HT-29 (cell line): ENCODE measurements at places on chromosomes 1 and 21.

DNA sequence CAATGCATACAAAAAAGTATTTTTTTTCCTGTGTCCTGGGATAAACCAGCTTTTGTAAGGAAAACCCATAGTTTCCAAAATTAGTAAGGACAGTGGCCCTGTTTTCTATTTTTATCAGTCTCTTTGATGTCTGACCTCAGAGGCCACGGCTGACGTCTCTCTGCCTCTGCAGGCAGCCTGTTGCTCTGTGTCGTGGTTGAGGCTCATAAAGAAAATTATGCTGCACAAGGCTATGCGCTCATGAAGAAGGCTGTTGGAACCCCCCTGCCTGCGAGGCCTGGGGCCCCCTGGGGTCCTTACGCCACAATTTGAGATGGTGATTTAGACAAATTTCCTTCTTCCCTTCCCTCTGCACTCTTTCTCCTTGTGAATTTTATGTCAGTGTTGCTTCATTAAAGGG lies 48.9 kb downstream of the AGPAT3 start:
- DNase-seq, result no peak

GRCh38 chr1:203516906-203517305 lies 23.0 kb downstream of the OPTC start:
- no peak for DNase-seq

DNA sequence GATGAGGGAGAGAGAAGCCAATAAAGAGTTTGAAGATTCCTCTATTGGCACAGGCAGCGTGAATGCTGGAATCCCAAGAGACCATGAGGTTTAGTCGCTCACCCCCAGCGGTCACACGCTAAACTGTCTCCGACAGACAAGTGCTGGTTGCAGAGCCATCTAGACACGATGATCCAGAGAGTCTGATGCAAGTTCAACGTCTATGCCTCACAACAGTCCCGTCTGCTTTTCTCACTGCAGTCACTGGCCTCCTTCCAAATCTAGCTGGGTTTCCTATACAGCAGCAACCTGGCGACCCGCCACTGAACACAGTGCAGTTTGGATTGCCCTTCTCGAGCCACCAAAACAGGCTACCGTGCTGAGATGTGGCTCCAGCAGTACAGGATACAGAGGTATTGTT lies 98.6 kb upstream of the KRTAP19-8 start:
- DNase-seq, result no peak

DNA sequence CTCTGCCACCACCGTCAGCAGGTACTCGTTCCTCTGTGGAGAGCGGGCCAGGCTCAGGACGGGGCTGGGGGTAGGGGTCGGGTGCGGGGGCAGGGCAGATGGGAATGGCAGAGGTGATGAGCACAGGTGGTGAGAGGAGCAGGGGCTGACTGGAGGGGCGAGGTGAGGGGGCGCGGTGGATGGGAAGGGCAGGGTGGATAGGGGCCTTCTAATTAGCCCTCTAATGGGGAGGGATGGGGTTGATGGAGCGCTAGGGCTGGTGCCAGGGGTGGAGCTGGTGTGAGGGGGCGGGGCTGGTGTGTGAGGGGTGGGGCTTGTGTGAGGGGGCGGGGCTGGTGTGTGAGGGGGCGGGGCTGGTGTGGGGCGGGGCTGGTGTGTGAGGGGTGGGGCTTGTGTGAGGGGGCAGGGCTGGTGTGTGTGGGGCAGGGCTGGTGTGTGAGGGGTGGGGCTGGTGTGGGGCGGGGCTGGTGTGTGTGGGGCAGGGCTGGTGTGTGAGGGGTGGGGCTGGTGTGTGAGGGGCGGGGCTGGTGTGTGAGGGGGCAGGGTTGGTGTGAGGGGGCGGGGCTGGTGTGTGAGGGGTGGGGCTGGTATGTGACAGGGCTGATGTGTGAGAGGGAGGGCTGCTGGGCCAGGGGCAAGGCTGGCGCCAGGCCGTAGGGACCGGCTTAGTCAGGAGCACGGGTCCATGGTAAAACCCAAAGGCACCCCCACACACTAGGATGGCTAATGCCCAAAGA lies 5.9 kb downstream of the KRTAP10-1 start:
- DNase-seq, result no peak

DNA sequence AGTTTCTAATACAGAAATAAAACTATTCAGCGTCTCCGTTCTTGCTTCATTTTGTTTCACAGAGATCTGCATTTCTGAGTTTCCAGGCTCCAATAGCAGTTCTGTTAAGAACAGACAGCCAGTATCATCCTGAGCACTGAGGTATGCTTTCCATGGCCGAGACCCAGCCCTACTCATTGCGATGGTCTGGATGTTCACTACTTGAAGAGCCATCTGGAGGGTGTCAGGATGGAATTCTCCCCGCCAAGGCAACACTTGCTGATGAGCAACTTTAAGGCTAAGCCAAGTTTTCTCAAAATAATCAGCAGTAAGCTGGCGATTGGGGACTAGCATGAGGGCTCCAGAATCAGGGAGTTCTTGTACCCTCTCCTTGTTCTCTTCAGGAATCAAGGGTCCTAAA lies 7.7 kb upstream of the BCL2L15 start:
- no peak for DNase-seq

DNA sequence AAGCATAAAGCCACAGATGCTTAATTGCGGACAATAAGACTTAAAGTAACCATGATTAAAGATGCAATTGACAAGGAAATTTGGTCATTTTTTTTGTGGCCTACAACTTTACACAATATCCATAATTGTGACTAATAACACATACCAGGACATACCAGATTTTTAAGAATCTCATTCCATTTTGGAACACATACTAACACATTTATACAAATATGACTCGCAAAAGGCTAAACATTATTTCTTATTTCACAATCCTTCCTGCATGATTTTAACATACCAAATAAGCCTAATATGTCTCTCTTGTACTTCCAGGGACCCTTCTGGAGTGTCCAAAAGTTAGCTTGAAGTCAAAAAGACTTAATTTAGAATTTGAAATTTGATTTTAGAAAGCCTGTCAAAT lies 48.8 kb downstream of the DR1 start:
- DNase-seq, result no peak

GRCh38 chr1:233933339-233933738 lies 28.9 kb downstream of the SLC35F3 start:
- no peak for DNase-seq

DNA sequence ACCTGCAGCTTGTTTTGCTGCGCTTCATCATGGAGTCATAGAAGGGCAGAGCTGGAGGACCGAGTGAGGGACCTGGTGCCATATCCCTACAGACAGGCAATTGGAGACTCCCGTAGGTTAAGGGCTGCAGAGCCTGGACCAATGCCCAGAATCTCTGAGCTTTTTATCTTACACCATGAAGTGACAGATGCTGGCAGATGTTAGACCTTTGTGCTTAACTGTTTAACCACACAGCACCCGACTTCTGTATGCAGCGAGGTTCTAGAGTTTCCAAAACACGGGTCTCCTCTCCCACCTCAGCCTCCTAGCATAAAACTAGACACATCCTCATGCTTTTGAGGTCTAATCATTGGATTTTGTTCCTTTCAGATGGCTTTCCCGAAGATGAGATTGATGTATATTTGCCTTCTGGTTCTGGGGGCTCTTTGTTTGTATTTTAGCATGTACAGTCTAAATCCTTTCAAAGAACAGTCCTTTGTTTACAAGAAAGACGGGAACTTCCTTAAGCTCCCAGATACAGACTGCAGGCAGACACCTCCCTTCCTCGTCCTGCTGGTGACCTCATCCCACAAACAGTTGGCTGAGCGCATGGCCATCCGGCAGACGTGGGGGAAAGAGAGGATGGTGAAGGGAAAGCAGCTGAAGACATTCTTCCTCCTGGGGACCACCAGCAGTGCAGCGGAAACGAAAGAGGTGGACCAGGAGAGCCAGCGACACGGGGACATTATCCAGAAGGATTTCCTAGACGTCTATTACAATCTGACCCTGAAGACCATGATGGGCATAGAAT lies 47.6 kb downstream of the B3GALT5 start:
- DNase-seq, result peak; percentile 59

DNA sequence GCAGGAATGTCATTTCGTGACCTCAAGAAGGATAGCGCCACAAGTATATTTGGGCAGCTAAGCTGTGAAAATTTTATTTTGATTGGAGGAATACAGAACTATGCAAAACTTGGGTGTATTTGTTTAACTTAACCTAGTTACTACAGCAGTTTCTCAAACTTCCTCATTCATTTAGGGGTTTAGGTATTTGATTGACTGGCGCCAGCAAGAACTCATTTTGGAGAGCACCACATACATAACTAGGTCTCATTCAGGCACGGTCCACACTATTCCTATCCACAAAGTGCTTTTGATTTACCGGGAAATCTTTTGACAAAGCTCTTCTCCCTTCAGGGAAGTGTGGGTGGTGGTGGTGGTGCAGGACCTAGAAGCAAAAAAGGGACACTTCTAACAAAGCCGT lies 155.1 kb upstream of the NRIP1 start:
- no peak for DNase-seq

DNA sequence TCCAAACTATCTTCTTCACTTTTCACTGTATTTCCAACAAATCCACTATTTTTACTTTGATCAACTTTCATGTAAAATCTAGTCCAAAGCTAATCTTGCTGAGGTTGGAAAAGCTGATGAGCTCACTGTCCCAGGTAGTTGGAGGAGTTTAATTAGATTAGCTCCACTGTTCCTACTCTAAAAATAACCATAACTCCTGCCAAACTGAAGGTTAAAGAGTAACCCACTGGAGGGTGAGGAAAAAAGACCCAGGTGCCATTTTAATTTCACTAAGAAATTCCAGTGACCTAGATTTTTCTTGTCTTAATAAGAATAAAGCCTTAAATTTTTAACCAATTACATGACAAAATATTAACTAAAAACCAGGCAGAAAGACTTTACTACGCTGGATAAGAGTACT lies 15.3 kb downstream of the DCAF8 start:
- DNase-seq, result no peak

DNA sequence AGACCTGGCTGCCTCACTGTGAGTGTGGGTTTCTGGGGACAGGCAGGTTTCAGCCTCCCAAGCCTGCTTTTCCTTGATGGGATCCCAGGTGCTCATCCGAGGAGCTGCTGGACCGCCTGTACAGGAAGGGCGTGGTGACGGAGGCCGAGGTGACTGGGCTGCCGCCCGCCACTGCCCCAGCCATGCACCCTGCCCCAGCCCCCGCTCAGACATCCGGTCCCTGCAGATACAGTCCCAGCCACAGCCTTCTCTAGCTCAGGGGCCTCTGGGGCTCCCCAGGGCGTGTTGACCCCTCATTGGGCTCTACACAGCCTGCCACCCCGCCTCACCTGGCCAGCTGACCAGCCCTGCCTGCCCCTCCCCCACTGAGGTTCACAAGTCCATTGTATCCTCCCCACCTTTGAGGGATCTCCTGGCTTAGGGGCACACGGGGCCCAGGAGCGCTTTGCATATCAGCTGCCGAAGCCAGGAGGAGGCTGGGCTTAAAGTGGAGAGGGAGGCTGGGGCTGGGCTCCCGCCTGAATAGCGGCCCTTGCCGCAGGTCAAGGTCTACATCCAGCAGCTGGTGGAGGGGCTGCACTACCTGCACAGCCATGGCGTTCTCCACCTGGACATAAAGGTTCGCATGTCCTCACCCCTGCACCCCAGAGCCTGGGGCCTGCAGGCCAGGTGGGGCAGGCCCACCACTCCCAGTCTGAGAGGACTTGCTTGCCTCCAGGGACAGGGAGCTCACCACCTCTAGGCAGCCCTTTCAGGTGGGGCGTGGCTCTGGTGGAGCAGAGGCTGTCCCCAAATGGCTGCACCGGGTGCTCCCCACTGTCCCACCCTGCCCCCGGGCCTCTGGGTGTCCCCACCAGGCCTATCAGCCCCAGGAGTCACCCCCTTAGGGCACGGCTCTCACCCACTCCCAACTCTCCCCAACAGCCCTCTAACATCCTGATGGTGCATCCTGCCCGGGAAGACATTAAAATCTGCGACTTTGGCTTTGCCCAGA lies 38.5 kb downstream of the TRIM11 start:
- no peak for DNase-seq

GRCh38 chr1:54312796-54313316 lies 93.3 kb downstream of the SSBP3 start:
- DNase-seq, result no peak

GRCh38 chr1:243230914-243231313 lies 24.2 kb downstream of the CEP170 start:
- DNase-seq, result no peak

GRCh38 chr1:234256359-234256758 lies 116.9 kb upstream of the COA6 start:
- DNase-seq, result no peak

DNA sequence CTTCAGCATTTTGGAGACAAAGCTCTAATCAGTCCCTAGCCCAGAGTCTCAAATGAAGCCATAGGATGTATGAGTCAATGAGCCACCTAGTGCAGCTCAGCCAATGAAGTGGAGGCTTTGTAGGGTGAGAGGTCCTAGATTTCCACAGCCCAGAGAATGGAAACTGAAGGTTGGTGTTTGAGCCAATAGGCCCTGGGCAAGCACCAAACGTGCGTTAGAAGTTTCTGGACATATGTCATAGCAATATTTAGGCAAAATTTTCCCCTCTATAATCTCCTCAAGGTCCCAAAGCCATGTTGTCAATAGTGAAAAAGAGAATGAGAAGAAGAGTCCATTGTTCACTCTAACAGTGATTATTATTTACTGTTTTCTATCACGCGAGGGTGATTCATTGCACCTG lies 361.3 kb downstream of the PLPP3 start:
- DNase-seq, result no peak

DNA sequence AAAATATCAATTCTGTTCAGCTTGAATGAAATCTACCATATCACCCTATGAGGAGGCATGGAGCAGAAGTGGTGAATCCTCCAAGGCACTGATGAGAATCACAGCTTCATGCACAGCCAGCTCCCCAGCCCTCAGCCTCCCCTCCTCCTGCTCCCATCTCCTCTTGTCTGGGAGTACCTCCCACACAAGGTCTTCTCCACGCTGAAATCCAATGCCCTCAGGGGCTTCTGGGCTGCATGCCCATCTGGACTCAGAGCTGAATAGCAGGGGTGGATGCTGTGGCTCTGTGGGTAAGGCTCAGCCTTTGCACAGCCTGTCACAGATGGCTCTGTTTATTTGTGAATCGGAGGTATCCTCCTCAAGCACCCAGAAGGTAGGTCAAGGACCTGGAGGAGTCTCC lies 48.6 kb downstream of the KCNC4 start:
- DNase-seq, result no peak

GRCh38 chr21:46286648-46287002 lies 483 bp downstream of the YBEY start:
- DNase-seq, result peak; percentile 68
